ENCODE measurements at places on chromosomes 7 and 10.

- DNase-seq, result no peak
These were observed 5.7 kb downstream of the ADARB2 start for GRCh38 chr10:1731592-1731991.

DNA sequence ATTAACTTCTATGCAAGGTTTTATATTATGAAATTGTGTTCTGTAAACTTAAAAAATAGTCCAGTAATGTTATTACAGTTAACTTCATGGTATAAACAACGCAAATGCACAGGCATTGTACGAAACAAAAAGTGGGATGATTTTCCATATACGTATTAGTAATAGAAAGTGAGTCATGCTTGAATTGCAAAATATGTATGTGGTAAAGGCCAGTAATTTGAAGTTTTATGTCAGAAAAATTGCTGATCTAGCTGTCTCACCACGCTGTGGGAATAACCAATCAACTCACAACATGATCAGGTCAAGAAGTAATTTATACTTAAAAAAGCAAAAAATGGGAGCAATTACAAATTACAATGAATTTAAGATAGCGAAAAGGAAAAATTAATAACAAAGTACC is 37.0 kb upstream of the GLI3 start:
- DNase-seq, result no peak

GRCh38 chr10:27531336-27531847 is 27.3 kb downstream of the RAB18 start:
- no peak for DNase-seq

- DNase-seq, result no peak
These were observed 206.3 kb downstream of the MDFIC start for GRCh38 chr7:115128154-115128553.

GRCh38 chr7:48011323-48011722 is 17.6 kb downstream of the SUN3 start:
- DNase-seq, result no peak

GRCh38 chr7:158246272-158246959 is 341.2 kb downstream of the PTPRN2 start:
- no peak for DNase-seq

GRCh38 chr10:299969-300368 is 164.7 kb downstream of the ZMYND11 start:
- DNase-seq, result no peak
